ENCODE measurements at places on chromosomes 3 and 15.

DNA sequence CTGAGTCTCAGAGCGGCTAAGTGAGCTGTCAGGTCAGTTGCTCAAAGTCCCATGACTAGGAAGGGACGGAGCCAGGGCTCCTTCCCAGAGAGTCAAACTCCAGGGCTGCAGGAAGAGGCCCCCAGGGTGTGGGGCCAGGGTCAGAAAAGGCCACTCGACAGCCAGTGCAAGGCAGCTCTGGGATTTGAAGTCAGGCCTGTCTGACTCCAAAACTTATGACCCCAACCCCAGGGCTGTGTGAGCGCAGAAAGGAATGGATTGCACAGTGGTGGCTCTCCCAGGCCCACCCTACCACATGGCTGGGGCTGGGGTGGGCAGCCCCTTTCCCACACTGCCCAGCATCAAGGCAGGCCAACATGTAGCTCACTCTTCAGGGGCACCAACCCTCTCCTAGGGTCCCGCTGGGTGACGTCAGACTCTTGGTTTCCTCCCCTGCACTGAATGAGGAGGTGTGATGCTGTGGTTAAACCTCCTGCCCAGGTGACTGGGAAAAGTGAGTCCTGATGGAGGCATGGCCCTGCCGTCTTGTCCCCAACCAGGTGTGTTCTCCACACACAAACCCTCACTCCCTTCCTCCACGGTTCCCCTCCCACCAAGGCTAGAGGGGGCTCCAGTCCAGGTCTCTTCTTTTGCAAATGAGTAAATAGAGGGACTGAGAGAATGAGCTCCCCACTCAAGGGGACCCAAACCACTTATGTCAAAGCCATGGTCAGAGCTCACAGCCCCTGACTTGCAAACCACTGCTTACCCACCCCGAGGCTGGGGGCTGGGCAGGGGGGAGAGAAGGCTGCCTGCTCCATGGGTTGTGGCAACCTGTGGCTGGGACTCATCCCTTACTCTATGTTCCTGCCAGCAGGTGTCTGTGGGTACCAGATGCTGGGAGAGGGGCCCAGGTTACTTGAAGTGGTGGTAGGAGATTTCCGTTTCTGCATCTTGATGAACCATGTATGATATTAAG, 23.8 kb upstream of the CORO2B start:
- DNase-seq, result no peak

GRCh38 chr3:99502871-99503270, 135.5 kb upstream of the COL8A1 start:
- DNase-seq, result no peak

- no peak for DNase-seq
Measured at GRCh38 chr3:72311425-72311824, 526.5 kb upstream of the PROK2 start.

GRCh38 chr15:25875566-25875965, 12.4 kb upstream of the ATP10A start:
- no peak for DNase-seq

- DNase-seq, result peak; percentile 27
Measured at GRCh38 chr3:111252779-111253178, 181.2 kb downstream of the NECTIN3 start.

DNA sequence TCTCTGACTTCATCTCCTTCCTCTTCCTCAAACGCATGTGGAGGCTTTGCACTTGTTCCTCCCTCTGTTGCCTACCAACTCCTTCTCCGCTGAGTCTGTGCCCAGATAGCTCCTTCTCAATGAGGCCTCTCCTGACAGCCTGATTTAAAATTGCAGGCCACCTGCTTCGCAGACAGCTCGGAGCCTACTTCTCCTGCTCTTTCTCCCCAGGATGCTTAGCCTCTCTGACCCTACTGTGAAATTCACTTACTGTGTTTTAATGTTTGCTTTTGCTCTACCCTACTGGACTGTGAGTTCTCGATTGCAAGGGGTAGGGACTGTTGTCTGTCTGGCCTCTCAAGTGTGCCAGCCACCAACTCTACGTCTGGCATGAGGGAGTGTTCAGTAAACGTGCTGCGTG, 83.4 kb downstream of the EEFSEC start:
- peak; percentile 63 for DNase-seq

Measured in DMS 273 treated with DMSO at 0.1 percent for 48 hours (cell line).